ENCODE measurements at places on chromosomes 3 and 15.

GRCh38 chr3:55191911-55192775 is 264.3 kb upstream of the LRTM1 start:
- no peak for DNase-seq

DNA sequence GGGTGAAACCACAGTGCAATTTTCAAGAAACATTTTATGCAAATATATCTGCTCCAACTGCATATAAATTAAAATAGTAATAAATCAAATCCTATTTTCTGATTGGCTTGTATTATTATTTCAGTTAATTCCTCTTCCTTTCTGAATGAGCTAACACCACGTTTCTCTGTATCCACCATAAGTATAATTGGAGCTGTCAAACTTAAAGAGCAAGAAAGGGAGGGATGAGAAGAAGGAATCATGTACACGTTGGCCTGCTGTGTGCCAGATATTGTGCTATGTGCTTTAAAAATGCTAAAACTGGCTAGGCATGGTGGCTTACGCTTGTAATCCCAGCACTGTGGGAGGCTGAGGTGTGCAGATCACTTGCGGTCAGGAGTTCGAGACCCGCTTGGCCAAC is 180.0 kb downstream of the MAGI1 start:
- DNase-seq: no peak

DNA sequence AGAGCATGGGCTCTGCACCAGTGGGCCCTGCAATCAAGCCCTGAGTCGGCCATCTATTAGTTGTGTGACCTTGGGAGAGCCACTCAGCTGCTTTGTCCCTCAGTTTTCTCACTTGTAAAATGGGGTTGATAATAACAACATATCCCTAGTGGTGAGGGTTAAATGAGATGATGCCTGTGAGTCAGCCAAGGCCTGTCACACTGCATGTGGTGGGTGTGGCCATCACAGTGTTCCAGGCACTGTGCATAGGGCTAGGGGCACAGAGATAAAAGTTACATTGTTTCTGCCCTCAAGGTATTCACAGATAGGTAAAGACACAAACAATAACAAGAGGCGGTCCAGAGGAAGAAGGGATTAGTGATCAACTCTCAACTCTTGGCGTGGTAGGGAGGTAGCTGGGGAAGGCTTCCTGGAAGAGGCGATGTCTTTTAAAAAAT is 19.5 kb downstream of the SMAD6 start:
- no peak for DNase-seq

DNA sequence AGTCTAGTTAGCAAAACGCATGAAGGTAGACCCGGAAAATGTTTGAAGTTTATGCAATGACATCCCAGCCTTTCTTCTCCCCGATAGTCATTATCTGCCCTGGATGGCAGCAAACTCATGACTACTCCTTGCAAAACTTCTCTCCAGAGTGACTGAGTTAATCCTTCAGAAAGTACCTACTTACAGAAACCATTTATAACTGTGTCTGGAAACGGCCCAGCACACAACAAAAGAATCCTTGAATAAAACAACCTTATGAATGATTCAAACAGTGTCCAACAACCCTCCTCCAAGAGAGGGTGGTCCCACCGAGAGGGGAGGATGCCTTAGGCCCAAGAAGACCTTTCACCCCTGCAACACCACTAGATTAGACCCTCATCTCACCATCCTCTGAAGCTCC is 14.2 kb downstream of the ST8SIA2 start:
- DNase-seq: no peak

- DNase-seq: no peak
Measured at GRCh38 chr3:175039875-175040274, 180.7 kb downstream of the NAALADL2 start.

DNA sequence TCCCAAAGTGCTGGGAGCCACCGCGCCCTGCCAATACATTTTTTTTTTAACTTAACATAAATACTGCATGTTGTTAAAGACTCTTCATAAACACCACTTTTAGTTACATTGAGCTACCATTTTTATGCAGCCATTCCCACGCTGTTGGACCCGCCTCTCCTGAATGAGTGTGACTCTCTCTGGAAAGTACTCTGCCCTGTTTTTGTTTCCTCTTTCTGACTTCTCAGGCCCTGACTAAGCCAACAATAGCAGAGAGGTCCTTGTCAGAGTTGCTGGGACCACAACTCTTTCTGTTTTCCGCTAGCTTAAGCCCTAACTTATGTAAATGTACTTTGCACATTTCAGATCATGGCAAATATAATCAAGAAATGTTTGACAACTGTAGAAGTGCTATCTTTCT is 35.2 kb downstream of the PARP15 start:
- no peak for DNase-seq

DNA sequence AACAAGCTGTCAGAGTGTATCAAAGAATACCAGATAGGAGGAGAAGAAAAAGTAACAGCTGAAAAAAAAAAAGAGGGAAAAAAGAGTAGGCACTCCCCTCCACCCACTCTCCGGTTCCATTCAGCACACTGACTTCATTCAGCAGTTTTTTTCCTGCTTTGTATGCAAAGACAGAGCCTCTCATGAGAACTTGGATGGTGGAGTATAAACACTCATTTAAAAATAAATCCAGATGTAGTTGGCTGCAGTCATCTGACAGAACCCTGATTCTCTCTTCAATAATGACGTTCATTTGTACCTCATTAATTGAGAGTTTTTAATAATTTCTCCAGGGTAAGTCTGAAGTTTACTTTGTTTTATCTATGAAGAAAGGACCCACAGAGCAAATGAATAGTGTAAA is 81.0 kb downstream of the TMEM108 start:
- no peak for DNase-seq
